ENCODE measurements at places on chromosomes 2 and 18.

DNA sequence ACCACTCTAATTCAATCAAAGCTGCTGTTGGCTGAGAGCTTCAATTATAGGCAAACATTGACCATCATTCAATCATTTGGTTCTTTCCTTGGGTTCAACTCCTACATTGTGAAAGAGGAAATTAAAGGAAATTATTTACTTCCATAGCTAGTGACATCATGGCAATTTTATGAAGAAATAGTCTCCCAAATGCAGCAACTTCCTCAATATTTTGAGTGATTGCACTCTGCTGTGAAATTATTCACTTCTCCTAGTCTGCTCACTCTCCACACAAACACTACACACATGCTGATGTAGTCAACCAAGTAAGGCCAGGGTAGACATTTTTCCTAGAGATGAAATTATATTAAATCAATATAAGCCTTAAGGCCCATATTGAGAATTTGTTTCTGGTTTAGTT is 86.7 kb upstream of the NCKAP5 start:
- DNase-seq = no peak

- no peak for DNase-seq
Observed at GRCh38 chr2:88831792-88832248, 140.3 kb downstream of the RPIA start.

GRCh38 chr18:6649421-6650126 is 79.9 kb upstream of the ARHGAP28 start:
- DNase-seq = no peak

GRCh38 chr2:159982270-159982669 is 80.1 kb downstream of the PLA2R1 start:
- no peak for DNase-seq

DNA sequence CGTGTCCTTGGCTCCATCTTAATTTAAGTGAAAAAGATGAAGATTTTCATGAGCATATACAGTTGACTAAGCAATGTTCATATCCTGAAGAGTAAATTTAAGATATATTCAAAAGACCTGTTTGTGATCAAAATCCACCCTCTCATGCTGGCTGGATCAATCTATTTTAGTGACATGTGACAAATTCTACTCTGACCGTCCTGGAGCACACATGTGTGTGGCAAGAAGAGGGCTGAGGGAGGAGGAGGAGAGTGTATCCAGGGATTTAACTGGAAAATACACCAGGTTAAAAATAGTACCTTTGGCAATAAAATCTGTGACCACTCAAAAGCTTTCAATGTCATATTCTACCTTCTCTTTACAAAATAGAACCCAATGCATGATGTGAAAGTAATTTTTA is 228.7 kb downstream of the PID1 start:
- no peak for DNase-seq

DNA sequence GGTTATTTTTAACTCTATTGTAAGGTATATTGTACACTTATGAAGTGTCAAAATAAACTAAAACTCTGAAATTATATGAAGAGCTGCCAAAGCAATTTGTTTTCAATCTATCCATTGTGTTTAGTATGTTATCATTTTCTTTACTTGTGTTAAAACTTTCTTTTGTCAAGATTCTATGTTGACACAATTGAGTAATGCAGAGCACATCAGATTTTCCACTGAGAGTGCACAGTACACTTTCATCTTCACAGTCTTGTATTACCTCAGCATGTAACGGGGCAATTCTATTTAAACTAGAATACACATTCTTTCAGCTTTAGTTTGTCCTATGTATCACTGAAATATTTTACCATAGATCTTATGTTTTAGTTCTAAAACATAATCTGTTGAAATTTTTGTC is 304.4 kb upstream of the ZC3H15 start:
- no peak for DNase-seq

DNA sequence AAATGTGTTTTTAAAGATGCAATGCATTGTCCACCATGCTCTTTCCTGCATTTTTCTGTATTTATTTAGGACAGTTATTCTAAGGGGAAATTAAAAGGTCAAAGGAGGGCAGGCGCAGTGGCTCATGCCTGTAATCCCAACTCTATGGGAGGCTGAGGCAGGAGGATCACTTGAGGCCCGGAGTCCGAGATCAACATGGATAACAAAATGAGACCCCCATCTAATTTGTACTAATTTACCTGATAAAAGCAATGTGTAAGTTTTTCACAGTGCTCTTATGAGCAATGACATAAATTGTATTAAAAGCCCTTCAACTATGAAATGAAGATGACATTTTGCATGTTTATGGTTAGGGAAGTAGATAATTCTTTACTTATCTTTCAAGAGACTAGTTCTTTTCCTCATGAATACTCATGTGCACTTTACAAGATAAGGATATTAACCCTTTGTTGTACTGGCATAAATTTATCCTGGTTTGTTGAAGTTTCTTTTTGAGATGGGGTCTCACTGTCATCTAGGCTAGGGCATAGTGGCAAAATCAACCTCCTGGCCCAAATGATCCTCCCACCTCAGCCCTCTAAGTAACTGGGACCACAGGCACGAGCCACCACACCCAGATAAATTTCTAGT is 9.7 kb downstream of the HSBP1L1 start:
- DNase-seq = no peak

- no peak for DNase-seq
Observed at GRCh38 chr2:188813315-188813714, 160.9 kb upstream of the COL3A1 start.

DNA sequence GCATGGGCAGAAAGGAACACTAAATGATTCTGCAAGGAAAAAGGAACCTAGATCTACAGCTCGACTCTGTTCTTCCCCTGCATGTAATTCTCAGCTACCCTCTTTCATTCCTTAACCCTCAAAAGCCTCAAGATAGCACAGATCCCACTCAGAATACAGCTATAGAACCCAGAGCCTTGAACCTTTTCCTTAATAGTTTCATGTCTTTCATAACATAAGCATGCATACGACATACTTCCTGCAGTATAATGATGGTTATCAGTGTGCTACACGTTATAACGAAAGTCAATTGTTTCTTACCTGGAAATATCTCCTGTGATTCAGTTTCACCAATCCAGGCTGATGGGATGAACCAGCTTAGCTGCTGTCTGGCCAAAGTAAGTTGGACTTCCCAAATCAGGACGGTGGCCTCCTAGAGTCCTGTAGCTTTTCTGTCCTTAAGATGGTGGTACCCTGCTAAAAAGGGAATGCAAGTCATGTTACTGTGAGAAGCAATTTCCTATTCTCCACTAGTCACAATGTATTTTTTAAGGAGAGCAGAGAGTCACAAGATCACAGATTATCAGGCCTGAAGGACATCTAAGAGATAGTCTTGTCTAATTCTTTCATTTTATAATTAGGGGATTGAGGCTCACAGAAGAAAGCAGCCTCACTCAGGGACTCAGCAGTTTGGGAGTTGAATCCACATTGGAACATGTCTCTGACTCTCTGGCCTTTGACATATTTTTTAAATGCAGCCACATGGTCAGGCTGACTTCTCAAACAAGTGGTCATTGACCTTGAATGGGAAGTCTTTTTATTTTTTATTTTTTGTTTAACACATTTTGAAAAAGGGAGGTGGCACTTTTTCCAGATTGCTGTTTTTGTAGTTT is 41.8 kb downstream of the CYRIA start:
- no peak for DNase-seq

DNA sequence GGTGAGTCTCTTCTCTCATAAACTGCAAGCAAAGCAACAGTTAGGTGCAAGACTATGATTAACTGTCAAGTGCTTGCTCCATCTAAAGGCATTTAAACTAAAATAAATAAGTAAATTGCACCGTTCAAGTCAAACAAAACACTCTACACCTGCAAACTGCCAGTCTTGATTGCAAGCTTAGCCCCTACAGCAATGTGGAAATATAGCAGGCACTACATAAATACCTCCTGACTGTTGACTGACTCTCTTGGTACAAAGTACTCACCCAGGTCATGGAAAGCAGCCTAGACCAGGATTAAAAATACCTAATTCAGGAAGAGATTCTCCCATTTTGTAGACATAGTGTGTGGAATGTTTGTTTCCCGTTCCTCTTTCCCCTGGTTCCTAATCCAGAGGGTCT is 176.6 kb upstream of the KLHL29 start:
- no peak for DNase-seq

GRCh38 chr2:7752291-7752690 is 835.1 kb downstream of the RNF144A start:
- no peak for DNase-seq

- DNase-seq = no peak
Observed at GRCh38 chr2:112255875-112256274, 1.0 kb upstream of the ZC3H8 start.

DNA sequence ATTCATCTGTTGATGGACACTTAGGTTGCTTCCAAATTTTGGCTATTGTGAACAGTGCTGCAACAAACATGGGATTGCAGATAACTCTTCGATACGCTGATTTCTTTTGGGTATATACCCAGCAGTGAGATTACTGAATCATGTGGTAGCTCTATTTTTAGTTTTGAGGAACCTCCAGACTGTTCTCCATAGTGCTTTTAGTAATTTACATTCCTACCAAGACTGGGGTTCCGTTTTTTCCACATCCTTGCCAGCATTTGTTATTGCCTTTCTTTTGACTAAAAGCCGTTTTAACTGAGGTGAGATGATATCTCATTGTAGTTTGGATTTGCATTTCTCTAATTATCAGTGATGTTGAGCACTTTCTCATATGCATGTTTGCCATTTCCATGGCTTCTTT is 200.3 kb downstream of the MBD5 start:
- DNase-seq = no peak

DNA sequence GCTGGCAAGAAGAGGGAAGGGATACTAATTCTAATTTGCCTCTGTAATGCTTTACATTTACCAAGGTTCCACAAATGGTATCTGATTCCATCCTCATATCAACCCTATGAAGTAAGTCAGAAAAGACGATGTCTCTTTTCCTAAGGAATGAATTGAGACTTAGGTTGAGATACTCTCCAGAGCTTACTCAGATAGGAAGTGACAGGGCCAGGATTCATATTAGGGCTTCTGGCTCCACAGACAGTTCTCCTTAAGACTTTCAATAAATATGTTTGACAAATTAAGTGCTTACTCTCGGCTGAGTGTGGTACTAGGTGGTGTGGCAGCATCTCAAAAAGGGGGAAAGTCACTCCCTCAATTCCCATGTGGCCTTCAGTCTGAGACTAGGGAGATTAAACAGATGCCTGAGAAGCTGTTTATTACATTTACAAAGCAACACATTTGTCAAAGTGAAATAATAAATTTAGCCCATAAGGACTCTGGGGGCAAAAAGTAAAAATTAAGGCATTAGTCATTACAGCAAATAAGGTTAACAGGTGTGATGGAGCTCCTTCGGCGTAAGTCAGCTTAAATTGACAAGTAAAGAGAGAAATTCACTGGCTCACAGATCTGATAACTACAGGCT is 14.2 kb downstream of the CDK15 start:
- no peak for DNase-seq

Measured in activated CD4-positive, alpha-beta T cell treated with anti-CD3 and anti-CD28 coated beads for 4 hours (primary cell).